ENCODE measurements at places on chromosomes 4 and X.

DNA sequence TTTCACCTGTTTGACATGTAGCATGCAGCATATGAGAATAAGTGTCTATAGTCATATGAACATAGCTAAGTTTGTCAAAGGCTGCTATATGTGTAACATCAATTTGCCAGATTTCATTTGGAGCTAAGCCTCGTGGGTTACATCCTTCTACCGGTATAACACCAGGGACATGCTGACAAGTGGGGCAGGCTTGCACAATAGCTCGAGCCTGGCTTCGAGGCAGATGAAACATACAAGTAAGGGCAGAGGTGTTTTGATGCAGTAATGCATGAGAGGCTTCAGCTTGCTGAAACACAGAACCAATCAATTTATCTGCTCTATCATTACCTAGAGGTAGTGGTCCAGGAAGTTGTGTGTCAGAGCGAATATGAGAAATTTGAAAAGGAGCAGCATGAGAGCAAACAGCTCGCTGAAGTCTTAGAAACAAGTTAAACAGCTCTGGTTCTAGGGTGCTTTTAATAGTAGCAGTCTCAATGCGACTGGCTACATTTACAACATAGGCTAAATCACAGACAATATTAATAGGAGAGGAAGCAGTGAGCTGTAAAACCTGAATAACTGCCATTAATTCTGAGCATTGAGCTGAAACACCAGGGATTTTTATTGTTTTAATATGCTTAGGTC lies 14.9 kb upstream of the UGDH start:
- DNase-seq: no peak

DNA sequence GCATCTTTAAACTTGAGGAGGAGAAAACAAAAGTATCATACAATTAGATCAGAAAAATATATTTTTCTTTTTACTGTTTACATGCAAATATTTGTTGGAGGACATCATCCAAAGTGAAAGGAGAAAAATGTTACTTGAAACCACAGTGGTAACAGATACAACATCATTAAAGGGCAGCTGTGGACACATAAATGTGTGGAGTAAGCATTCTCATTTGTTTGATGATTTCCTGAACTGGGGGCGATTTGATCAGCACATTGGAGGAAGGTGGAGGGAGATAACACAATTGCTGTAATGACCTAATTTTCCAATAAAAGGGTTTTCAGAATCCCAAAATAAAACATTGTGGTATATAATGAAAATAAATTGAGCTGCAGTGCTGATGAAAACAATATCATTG lies 314.5 kb upstream of the HS3ST1 start:
- DNase-seq: no peak

DNA sequence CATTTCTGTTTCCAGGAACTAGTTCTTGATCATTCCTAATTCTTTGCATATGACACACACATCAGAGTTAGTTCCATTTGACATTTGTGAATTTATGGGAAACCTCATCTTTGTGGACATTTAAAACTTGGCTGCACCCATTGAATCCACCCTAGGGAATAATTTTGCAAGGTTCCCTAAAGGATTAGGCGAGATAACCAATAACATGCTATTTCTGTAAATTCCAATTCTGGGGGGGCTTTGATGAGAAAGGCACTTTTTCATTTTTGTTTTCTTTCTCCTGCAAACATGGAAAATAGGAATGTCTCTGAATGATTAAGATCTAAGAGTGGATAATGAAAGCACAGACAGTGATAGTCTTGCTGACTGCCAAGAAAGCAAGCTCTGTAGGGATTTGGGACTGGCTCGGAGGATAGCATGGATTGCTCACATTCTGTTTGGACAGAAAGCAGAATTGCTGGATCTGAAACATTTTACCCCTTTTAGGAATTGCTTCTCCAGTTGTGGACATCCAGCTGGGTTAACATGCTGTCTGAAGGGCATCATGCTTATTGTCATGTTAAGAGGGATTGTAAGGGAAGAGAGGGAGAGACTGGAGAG lies 145.1 kb downstream of the NHS start:
- DNase-seq: no peak

GRCh38 chrX:143081231-143081630 lies 55.5 kb downstream of the SPANXN4 start:
- no peak for DNase-seq

DNA sequence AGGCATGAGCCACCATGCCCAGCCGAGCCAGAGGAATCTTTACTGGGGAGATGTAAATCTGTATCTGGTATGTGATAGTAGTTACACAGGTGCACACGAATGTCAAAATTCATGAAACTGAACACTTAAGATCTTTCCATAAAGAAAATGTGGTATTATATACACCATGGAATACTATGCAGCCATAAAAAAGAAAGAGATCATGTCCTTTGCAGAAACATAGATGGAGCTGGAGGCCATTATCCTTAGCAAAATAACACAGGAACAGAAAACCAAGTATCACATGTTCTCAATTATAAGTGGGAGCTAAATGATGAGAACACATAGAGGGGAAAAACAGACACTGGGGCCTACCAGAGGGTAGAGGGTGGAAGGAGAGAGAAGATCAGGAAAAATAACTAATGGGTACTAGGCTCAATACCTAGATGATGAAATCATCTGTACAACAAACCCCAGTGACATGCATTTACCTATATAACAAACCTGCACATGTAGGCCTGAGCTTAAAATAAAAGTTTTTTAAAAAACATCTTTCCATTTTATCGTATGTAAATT lies 7.8 kb downstream of the TMEM156 start:
- no peak for DNase-seq

DNA sequence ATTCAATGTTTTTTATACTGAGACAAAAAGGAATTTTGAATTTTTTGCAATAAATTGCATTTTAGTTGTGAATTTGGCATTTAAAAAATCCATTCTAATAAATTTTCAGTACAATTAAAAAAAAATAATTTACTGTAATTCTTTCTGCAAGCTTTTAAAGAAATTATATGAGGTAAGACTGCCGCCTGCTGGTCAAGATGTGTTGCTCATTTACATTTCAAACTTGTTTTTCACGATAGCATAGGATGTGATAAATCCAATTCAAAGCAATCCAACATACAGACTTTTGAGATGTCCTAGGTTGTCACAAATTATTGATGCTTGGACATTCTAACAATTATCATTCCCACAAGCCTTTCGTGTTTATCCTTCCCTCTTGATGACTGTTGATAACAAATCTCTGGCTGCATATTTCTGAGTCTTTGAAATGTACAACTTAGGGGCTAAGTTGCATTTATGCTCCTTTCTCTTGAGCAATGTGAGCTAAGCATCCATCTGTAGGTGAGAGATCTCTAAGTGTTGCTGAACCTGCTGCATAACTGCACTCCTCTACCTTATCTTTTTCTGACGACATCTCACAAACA lies 21.7 kb upstream of the MFAP3L start:
- peak; percentile 3 for DNase-seq

- DNase-seq: no peak
Measured at GRCh38 chr4:120096508-120097297, 30.1 kb upstream of the MAD2L1 start.

- no peak for DNase-seq
Measured at GRCh38 chrX:103376979-103377324, 614 bp downstream of the BEX3 start.

DNA sequence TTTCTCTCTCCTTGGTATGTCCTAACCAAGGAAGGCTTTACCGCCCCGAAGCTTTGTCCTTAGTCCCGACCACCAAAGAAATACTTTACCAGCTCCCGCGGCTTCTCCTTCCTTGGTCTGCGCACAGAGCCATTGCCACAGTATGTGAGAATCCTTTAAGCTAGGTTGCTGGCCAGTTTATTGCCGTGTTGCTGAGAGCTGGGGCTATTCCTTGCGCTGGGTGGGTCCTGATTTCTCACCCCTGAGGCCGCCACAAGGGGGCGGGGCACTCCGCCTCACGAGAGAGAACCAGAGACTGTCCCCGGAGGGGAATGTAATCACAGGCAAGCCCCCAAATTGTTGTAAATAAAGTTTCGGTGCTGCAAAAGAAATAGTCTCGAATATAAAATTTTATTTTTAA lies 331.0 kb upstream of the PCDH10 start:
- DNase-seq: no peak

GRCh38 chr4:85391071-85391470 lies 83.9 kb upstream of the ARHGAP24 start:
- DNase-seq: no peak

DNA sequence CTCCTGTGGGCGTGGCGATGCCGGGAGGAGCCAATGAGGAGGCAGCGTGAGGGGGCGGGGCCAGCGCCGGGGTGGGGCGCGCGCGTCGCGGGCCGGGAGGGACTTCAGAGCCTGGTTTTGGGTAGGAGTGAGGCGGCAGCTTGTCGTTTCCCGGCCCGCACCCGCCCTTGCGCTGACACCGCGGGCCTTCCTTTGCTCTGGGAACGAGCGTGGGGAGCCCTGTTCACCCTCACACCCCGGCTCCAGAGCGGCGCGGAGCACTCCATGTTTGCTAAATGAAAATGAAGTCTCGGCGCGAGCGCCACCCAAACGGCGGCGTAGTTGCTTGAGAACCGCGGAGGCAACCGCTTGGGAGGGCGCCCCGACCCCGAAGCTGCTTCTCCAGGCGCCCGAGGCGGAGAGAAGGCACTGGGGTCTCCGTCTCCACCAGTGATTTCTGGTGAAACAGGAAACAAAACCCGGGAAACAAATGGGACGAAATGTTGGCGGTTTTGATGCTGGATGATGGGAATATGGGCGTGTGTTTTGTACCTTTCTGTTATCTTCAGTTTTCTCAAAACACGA lies 497 bp upstream of the GRPEL1 start:
- no peak for DNase-seq

DNA sequence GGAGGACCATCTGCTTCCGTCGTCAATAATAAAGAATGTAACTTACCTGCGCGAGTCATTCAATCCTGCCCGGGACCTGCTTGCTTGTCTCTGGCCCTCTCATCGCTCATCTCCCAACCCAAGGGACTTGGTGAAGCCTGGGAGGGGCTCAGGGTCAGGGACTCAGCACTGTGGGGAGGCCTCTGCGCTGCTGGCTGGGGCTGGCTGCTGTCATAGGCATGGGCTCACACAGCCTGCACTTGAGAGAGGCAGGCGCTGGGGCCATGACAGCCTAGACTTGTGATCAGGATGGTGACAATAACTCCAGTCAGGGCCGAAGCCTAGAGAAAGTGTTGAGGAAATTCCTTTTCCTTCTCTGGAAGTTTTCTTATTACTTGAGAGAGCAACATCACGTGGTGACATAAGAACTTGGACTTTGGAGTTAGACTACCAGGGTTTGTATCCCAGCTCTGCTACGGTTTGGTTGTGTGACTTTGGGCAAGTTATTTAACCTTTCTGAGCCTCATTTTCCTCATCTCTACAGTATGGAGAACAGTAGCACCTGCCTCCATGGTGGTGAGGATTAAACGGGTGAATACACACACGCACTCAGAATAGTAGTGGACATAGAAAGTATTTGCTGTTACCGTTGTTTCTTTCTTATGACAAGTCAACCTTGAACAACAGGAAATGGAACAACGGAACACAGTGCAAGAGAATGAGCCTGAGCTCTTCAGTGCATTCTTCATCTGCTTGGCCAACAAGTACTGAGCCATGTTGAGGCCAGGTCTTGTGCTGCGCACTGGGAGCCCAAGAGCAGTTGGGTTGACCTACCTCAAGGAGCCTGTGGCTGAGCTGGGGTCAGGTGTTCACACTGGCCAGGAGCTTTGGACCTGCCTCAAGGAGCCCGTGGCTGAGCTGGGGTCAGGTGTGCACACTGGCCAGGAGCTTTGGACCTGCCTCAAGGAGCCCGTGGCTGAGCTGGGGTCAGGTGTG lies 60.5 kb downstream of the TBC1D14 start:
- no peak for DNase-seq

DNA sequence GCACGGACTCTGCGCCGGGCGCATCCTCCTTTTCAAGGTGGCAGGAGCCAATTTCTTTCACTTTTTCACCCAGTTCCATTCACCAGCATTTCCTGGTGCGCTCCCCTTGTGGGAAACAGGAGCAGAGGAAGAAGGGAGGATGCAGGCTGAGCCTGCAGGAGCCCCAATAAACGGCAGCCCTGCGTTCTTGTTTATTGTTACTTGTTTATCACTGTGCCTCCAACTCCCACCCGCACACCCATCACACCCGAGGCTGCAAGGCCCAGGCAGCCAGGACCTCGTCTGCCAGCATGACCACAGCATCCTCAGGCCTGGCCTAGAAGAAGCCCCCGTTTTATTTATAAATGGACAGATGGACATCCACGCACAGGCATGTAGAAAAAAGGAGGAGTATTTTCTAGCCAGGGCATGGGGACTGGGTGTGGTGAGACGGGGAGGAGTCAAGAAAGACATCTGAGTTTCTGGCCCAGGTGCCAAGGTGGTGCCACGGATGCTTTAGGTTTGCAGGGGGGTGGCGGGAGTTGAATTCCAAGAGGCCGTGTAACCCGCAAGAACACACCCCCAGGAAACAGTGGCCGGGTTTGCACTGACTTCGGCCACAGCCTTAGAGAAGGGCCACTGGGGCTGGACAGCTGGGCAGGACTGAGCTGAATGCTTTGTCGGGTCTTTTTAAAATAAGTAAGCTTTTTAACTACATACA lies 51.7 kb downstream of the JAKMIP1 start:
- DNase-seq: no peak

- DNase-seq: no peak
Measured at GRCh38 chr4:105092768-105093167, 53.9 kb upstream of the TET2 start.

DNA sequence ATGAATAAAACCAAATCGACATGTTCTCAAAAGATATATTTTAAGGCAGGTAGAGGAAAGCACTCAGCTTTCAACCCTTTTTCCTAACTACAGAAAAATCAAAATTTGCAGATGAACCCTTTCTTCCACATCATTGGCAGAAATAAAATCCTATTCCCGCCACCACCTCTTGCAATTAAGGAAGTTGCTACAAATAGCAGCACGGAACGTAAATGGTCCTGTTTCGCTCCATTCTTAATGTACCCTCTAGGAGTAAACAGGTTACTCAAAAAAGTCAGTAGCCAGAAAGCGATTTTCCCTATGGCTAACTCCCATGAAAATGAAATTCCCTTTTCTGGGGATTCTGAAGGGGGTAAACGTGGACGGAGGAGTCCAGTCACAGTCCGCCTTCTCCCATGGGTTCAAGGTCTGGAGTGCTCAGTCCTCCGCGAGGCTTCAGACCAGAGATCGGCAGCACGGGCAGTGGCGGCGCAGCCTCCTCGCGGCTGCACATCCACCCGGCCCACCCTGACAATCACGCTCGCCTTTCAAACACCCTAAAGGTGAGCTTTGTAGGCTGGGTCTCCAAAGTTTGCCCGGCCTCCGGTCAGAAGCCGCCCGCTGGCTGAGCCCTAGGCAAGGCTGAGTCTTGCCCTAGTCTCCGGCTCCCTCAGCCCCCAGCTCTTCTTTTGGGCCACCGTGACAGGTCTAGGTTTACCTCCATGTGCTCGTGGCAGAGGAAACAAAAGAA lies 1.8 kb downstream of the ATP11C start:
- no peak for DNase-seq
